ENCODE measurements at places on chromosomes 5 and 9.

DNA sequence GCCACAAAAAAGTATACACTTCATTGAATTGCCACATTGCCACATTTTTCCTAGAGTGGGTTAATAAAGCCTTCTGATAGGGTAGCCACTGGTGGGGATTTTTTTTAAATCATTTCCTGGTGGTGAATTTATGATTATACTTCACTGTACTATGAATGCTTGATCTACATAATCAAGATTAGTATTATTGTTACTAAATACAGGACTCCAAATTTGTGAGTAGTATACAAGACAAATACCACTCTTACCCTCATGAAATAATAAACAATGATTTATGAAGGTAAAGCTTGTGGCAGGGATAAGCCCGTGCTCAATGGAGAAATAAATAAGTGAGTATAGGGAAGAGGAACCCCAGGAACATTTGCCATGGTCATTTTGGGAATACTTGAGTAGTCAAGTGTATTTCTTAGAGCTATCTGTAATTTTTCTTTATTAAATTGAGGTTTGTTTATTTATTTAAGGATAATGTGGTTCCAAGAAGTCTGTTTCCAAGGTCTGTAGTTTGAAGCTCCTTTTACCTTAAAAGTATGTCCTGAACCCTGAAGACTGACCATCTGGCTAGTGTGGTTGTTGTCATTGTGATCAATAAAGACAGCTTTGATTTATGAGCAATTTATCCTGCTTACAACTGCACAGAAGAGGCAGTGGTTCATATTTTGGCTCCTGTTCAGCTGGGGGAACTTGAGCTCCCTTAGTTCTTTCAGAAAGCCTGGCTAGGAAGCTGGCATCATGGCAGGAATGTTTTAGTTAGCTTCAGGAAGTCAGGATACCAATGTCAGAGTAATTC, 118.6 kb downstream of the ZSWIM6 start:
- peak; percentile 79 for DNase-seq

DNA sequence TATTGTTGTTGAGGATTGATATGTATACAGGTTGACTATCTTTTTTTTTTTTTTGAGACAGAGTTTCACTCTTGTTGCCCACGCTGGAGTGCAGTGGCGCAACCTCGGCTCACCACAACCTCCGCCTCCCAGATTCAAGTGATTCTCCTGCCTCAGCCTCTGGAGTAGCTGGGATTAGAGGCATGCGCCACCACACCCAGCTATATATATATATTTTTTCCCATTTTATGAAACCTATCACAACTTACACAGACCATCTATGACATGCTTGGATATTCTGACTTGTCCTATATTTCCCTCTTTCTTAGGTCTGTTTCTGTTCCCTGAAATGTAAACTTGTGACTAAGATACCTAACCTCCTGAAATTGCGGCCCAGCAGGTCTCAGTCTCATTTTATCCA, 5.0 kb downstream of the CD14 start:
- no peak for DNase-seq

DNA sequence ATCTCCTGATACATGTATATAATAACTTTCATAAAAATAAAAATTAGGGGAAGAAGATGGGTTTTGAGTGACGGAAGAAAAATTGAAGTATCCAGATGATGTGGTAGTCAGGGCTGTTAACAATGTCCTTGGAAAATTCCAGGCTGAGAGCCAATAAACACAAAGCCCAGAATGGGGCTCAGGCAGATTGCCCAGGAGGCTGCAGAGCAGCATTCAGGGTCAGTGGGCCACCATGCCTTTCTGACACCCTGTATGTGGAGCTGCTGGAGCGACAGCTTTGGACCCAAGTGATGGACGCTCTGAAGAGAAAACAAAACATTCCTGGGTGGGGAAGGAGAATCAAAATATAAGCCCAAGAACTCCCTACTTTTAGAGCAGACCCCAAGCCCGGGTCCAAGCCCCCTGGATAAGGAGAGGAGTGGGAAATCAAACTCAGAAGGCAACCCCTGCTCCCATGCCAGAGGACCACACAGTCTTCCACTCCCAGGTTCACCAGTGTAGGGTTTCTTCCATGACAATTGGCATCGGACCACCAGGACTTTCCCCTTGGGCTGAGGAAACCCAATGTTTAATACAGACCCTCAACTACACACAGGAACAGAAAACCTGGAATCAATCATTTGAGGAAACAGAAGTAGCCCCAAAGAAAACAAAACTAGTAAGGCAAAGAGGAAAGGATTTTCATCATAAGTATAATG, 45.7 kb upstream of the SPATA31C2 start:
- no peak for DNase-seq

GRCh38 chr5:82601077-82601476, 322.9 kb upstream of the RPS23 start:
- no peak for DNase-seq

DNA sequence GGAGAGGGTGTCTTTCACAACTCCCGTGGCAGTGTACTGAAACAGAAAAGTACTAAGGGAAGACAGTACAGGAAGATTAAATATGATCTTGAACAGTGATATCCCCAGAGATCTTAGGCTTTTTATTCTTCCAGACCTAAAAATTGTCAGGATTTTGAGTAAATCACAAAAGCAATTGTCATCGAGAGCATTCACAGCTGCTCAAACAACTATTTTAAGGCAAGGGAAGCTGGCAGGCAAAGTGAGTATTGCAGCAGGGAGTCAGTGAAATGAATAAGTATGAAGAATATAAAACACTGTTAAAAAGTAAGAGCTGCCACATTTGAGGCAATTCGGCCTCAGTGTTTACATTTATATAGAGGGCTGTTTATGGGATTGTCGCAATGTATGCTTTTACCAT, 479.0 kb downstream of the CAAP1 start:
- no peak for DNase-seq

- no peak for DNase-seq
Observed at GRCh38 chr5:31751610-31752009, 112.7 kb downstream of the PDZD2 start.
